ENCODE measurements at places on chromosomes 5 and 9. TPM values are rescaled to one million over a fixed set of nuclear protein-coding genes. Genes with fewer than 3 reads are reported as not detected.

Gene OR13C3
- not detected for total RNA-seq

- peak overlapping the region; percentile 1 for H3K27ac ChIP-seq
- H3K36me3 ChIP-seq = no peaks in the 10 kb centered on the region
- no peaks in the 10 kb centered on the region for H3K27me3 ChIP-seq
- DNase-seq = no peak
These were observed 39.3 kb downstream of the RAI14 start for GRCh38 chr5:34695275-34696027.

DNA sequence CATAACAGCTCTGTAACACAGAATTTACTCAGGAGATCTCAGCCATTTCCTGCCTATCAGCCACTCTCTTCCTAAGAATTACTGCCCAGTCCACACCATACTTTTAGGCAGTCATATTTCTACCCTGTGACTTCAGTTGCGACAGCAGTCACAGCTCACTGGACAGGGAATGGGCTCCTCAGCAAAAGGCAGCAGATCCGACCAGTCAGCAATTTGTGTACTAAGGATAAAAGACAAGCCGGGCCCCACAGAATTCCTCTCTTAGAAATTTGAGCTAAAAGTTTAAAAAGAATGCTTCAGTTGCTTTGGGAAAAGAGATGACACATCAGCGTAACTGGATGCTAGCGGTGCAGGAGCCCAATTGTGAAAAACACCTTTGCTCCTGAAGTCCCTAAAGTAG lies 172.1 kb downstream of the ENC1 start:
- no peaks in the 10 kb centered on the region for H3K4me1 ChIP-seq
- no peak overlapping the region for H3K4me3 ChIP-seq
- H3K27ac ChIP-seq = no peak overlapping the region
- H3K27me3 ChIP-seq = no peaks in the 10 kb centered on the region
- no peaks in the 10 kb centered on the region for H3K36me3 ChIP-seq
- no peak for DNase-seq

DNA sequence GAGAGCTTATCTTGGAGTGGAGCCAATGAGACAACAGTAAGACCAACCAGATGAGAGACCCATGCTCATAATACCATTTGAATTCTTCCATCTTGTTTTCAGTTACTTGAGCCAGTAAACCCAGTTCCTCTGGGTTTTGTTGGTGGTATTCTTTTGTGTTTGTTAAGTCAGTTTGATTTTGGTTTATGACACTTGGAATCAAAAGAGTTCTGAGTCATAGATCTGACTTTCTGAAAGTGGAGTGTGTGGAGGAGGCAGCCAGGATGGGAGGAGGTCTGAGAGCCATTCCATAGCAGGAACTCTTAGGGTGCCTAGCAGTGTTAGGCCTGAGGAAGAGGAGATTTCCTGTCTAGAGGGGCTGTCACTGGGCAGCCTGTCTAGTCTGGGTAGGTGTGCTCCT lies 24.6 kb upstream of the PANK3 start:
- no peak overlapping the region for H3K4me3 ChIP-seq
- no peak overlapping the region for H3K27ac ChIP-seq
- no peaks in the 10 kb centered on the region for H3K36me3 ChIP-seq

- DNase-seq = peak; percentile 48
- no peaks in the 10 kb centered on the region for H3K36me3 ChIP-seq
- H3K27ac ChIP-seq = no peak overlapping the region
- no peaks in the 10 kb centered on the region for H3K27me3 ChIP-seq
- H3K4me3 ChIP-seq = no peak overlapping the region
These were observed 162.2 kb downstream of the SREK1 start for GRCh38 chr5:66306105-66306843.

Measured in stomach (tissue), 19 donors.